ENCODE measurements at places on chromosomes 6 and 20.
A peak's percentile ranks its signal among the peaks of the same experiment; 100 is the strongest.

- DNase-seq = no peak
Observed at GRCh38 chr20:24207803-24208300, 219.3 kb upstream of the GGTLC1 start.

GRCh38 chr6:28266962-28267694, at the start of gene ZSCAN26:
Gene ZSCAN26, plus strand, starts transcription at chr6:28267143. Its CDS starts 4,777 bp downstream, at chr6:28271920.
- DNase-seq = peak; percentile 90

DNA sequence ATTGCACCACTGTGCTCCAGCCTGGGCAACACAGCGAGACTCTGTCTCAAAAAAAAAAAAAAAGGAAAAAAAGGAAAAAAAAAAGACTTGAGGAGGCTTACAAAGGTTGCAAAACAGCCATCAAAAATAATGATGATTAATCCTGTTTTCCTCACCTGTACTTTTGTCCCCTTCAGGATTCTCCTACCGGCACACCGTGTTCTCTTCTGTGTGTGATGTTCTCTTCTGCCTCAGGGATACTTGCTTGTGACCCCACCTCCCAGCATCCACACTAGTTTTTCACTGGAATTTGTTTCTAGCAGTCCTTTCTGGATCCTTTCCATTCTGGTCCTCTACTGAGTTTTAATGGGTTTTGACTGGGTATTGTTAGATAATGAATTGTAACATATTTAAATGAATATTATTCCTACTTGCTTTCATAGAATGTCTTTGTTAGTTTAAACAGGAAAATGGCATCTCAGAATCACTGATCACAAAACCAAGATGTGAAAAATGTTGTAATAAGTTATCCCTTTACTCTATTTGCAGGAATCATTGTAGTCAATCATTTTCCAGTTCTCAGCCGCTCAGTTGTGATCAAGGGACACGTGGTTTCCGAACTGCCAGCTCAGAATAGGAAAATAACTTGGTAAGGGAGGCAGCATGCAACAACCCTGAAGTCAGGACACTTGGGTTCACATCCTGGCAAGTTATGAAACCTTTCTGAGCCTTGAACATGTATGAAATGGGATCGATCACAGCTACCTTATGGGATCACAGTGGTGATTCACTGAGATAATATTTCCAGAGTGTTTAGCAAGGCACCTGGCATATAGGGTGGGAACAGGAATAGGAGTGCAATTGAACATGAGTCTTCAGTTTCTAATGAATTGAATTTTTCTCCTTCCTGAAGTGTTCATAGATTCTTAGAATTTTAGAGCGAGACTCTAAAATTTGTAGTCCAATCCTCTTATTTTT, 8.5 kb downstream of the C6orf89 start:
- DNase-seq = no peak

GRCh38 chr6:113184736-113185135, 672.4 kb upstream of the MARCKS start:
- peak; percentile 50 for DNase-seq

DNA sequence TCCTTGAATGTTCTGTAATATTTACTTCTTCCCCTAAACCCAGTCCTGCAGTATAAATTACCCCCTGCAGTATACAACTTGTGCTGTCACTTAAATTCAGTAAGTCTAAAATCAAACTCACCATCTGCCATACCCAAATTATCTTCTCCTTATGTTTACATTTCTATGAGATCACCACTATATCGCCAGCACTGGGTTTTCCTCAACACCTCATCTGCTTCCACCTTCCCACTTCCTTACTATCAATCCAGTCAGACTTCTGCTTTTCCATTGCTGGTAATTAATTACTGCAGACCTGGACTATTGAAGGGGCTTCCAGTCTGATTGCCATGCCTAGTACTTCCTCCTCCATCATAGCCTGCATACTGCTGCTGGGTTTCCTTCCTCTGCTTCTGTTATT, 15.2 kb downstream of the EFHC1 start:
- no peak for DNase-seq
